ENCODE measurements at places on chromosomes 3 and 15.

DNA sequence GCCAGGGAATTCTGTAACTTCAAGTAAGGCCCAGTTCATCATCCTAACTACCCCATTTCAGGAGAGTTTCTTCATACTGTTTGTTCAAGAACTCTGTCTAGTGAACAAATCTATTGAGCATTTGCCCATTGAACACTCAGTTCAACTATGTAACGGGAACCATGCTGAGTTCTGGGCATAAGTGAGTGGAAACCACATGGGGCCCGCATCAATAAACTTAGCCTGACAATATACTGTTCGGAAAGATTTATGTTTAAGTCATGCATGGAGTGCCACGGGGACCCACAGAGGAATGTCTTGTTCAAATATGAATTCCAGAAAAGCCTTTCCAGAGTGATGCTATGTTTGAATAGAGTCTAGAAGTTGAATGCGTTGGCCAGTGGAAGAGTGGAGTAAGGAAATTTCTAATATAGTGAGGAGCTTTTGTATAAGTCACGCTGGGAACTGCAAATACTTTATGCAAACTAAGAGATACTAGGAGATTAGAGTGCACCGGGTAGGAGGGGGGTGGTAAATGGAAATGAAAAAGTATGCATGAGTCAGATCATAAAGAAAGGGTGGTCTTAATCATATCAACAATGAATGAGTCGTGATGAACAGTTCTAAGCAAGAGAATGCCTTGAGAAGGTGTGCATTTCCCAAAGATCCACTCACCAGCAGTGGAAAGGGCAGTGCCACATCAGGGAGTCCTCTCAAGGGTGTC, 279.8 kb downstream of the VPS13C start:
- no peak for DNase-seq

DNA sequence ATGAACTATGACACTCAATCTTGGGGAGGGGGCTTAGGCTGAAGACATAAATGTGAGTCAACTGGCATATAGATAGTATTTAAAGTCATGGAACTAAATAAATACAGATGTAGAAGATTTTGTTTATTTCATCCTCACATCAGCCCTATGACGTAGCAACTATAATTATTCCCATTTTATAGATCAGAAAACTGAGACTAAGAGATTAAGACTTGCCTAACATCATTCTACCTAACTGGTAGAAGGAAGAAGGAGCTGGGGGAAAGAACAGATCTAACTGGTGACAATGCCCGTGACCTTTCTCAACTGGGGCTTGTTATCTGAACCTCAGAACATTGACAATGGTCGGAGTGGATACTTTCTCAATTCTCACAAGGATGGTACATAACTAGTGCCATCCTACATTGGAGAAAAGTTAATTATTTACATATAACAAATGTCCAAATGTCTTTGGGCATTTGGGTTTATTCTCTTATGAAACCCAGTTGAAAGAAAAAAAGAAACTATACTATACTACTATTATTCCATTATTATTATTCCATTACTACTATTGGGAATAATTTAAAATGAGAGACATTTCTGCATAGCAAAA, 10.4 kb downstream of the HERC1 start:
- DNase-seq, result no peak

DNA sequence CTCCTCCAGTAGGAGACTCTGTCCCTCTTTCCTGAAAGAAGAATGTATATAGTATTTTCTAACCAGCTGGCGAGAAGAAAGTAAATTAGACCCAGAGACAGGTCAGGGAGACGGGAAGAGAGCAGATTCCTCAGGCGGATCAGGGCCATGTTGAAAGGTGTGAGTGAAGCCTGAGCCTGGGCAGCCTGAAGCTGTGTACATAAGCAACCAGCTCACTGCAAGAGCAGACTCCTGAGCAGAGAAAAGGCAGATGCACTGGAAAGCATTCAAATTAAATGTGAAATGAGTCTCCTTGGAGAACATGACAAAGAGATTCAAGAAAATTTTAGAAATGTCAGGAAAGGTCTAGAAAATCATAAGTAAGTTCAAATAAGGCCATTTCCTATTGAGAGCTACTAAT, 165.8 kb downstream of the GOLIM4 start:
- no peak for DNase-seq

DNA sequence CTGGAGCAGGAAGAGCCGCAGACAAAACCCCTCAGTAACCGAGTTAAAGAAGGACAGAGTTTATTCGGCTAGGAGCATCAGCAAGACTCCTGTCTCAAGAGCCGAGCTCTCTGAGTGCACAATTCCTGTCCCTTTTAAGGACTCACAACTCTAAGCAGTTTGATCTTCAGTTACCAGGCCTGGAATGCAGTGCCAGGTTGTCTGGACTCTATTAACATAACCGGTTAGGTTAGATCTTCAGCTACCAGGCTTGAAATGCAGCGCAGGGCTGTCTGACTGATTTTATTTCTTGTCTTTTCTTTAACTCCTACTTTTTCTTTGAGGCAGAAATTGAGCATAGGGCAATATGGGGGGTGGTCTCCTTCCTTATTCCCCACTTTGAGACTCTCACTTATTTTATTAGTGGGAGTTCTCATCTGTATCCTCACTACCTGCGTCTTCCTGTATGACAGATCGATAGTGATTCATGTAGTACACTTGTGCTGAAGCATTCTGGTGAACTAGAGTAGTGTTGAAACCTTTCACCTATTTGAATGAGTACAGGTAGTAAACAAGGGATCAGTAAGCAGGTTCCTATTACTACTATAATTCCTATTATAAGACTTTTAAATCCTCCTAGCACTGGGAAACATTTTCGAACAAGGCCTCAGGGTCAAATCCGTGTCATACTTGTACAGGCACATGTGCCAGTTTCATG, 325.0 kb downstream of the CGGBP1 start:
- DNase-seq, result no peak

- peak; percentile 36 for DNase-seq
Measured at GRCh38 chr3:39146611-39147591, 6.5 kb downstream of the CSRNP1 start.

DNA sequence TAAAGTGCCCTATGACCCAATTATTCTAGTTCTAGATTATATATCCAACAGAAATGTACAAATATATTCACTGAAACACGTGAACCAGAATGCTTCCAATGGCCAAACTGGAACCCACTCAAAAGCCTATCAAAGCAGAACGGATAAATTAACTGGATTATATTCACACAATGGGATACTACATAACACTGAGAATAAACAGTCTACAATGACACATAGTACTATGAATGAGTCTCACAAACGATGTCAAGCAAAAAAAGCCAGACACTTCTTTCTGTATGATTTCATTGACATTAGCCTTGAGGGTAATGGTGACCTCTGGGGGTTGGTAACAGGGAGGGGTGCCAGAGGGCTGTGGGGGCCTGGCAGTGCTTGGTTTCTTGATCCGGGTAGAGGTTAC, 50.9 kb upstream of the HACD2 start:
- DNase-seq, result no peak

- DNase-seq, result no peak
Measured at GRCh38 chr15:95365511-95366107, 964.9 kb upstream of the NR2F2 start.

GRCh38 chr15:65029736-65030208, 333 bp upstream of the MTFMT start:
- DNase-seq, result no peak

DNA sequence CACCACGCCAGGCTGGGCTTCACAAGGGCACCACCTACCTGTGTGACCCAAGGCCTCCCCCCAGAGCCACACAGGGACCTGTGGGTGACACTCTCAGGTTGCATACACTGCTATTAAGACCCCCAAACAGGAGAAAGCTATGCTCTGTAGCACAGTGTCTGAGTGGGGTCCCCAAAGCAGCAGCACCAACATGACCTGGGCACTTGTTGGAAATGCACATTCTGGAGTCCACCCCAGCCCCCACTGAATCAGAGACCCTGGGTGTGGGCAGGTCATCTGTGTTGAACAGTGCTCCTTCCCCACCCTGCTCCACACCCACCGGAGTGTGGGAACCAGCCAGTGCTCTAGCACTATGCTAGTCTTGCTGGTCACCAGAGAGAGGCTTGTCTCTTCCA, 76.1 kb downstream of the ADAMTS17 start:
- no peak for DNase-seq

DNA sequence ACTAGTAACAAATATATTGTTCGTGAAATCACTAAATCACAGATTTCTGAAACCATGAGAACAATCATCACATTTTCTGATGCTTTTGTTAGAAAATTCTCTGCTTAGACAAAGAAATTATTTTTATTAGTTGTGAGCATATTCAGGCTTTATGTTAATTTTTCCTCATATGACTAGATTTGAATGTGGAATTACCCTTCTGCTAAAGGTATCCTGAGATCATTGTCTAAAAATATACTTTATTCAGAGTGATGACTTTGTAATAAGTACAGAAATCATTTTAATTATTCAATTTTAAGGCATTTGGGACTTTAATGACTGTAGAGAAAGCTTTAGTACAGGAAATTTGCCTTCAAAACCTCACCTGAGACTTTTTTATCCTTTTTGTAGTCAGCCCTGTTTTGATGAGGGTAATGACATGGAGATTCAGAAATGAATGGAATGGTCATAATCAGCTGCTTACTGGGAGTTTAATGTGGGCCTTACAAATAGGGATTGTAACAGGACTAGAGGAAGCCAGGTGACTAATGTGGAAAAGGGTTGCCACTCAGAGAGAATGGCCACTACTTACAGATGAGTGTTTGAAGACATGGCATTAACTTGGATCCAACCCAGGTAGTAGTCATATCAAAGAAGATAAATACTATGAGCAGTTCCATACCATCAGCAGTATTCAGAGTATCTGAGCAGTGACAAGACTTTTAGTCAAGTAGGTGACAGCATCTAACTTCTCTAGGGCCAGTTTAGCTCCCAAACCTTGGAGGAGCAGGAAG, 148.3 kb downstream of the MBNL1 start:
- DNase-seq, result no peak

DNA sequence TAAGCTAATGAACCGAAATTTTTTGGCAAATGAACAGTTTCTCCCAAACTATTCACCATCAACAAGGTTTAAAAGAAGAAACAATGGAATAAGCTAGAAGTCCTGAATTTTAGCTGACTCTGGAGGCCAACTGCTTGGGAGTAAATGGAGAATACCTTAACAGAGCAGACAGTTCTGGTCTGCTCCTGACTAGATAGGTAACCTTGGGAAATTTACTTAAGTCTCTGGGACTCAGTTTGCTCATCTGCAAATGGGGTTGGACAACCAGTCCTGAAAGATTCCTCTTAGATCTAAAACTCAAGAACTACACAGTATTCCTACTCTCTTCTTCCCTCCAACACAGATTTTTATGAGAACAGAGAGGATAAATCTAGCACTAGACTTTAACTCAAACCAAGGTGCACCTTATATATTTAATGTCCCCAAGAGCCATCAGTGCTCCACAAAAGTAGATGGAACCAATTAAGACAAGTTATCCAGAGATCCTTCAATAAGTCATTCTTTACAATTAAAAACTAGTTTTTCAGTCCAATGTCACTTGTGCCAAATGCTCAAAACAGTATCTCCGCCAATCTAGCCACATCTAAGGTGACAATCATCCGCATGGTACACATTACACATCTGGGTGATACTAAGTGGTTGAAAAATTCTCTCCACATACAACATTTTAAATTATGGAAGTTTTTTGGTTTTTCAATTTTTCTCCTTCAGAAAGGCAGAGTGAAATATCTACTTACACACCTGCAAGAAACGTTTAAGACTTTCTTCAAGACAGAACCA, 1.5 kb downstream of the RHOA start:
- DNase-seq, result no peak

- no peak for DNase-seq
Measured at GRCh38 chr3:16200411-16200810, 25.9 kb downstream of the GALNT15 start.

DNA sequence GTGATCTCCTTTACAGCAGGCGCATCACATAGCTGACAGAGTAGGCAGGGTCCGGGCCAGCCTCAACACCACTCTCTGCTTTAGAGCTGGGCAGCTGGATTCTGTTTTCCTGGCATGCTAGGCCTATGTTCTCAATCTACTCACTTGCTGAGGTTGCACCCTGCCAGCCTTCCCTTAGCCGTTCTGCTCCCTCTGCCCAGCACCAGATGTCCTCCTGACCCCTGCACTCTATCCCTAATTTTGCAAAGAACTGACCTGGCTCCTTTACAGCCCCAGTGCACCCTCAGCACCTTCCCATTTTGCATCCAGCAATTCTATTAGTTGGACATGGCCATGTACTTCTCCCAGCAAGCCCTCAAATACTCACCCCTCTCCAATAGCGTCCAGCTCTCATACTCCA, 371.6 kb upstream of the WNT5A start:
- no peak for DNase-seq

GRCh38 chr3:100103558-100104441, 10.5 kb downstream of the FILIP1L start:
- no peak for DNase-seq

- no peak for DNase-seq
Measured at GRCh38 chr15:93865586-93865985, 365.8 kb upstream of the MCTP2 start.

- no peak for DNase-seq
Measured at GRCh38 chr15:101107625-101108460, 144.0 kb downstream of the CHSY1 start.

DNA sequence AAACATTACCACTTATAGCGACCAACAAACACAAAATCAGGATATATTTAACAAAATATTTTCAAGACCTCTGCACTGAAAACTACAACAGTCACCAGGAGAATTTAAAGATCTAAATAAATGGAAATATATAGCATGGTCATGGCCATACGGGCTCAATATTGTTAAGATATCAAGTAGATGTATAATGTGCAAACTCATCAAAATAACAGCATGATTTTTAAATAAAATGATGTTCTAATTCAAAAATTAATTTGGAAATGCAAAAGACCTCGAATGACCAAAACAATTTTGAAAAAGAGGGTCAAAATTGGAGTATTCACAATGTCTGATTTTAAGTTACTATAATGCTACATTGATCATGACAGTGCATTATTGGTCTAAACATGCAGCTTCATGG, 159.1 kb upstream of the NDN start:
- DNase-seq, result no peak

DNA sequence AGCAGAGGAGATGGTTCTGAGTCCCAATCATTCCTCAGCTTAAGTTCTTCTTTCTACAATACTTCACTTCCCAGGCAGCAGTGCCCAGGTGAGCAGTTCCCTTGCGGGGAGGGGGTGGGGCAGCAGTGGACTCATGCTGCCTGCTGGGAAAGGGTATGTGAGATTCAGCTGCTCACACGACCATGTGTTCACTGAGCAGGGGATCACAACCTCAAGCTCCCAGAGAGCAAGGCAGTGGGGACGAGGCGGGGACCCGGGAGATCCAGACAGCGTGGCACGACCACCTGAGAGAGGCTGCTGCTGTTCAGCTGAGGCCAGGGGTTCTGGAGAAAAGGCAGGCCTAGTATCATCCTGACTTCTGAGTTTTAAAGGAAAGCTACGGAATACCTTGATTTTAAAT, 166.6 kb downstream of the XXYLT1 start:
- DNase-seq, result no peak

GRCh38 chr15:35260941-35261340, 175.8 kb upstream of the NANOGP8 start:
- no peak for DNase-seq

Measured in hematopoietic multipotent progenitor cell treated with erythropoietin and hydrocortisone succinate and interleukin-3 and kit ligand, for 15 days (in vitro differentiated cells).